ENCODE measurements at places on chromosomes 7 and 10.

DNA sequence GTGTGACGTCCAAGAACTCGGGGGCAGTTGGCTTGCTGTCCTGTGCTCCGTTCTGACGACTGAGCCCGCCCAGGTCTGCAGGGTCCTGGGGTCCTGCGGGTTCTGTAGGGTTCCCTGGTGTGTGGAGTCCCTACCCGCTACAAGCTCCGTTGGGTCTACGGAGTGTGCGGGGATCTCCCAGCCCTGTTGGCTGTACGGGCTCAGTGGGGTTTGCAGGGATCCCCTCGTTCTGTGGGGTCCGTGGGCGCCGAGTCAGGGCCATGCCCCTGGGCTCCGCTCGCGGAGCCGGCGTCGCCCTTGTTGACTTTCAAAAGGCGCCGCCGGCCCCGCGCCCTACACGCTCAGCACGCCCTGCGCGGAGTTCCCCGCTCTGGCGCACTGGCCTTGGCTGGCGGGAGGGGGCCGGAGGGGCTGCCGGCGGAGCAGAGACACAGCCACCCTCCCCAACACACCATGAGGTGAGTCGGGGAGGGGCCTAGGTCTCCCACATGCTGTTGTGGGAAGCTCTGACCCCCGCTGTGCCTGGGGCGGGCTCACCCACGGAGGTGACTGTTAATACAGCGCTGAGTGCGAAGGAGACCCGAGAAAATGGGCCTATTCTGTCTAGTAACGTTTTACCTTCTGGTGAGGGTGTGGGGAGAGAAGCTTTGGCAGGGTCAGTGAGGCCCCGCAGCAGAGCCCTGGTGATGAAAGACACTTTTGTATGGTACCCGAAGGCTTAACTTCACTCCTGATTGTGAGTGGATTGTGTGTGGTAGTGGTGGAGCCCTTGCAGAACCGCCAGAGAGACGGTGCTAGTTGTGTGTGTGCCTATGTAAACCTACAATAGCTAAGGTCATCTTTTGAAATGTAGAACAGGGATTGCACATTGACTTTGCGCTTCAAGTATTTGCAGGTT is 8.1 kb downstream of the TASOR2 start:
- DNase-seq, result peak; percentile 51

GRCh38 chr7:131186816-131187215 is 140.9 kb upstream of the MKLN1 start:
- no peak for DNase-seq

DNA sequence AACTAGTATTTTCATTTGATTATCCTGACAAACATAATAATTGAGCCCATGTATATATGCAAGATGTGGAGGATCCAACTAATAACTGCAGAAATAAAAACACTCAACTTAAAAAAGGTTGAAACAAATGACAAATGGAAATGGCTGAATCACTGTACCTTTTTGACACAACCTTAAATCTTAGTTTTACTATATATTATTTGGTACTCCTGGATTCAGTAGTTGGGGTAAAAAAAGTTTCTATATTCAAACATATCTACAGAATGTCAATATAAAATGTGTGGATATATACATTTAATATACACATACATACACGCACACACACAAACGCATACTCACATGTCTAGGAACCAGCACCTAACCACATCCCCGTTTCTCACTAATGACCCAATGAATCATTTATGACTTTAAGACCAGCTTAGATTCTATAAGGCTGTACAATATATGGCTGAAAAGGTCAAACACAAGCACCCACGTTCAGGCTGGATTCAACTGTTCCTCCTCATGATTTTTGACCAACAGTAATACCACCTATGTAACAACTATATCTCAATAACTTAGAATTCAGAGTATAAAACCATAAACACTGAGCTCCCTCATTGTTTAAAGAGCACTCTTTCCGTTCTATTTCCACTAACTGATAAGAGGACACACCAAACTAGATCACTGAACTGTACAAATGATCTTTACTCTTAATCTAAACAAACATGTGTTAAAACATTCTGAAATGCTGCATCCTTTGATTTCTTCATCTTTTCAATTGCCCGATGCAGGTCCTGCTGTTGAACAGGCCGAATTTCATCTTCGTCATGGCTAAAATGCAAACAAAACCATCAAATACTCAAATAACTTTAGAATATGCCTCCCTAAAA is 63.8 kb downstream of the ATAD1 start:
- DNase-seq, result no peak

- no peak for DNase-seq
Measured at GRCh38 chr7:66629222-66630062, 761 bp downstream of the KCTD7 start.

- DNase-seq, result peak; percentile 54
Measured at GRCh38 chr7:70829221-70830059, 302.5 kb upstream of the GALNT17 start.

- peak; percentile 52 for DNase-seq
Measured at GRCh38 chr7:101058355-101058754, 26.9 kb upstream of the TRIM56 start.

GRCh38 chr10:72688208-72688651 is 3.7 kb upstream of the MCU start:
- DNase-seq, result no peak

DNA sequence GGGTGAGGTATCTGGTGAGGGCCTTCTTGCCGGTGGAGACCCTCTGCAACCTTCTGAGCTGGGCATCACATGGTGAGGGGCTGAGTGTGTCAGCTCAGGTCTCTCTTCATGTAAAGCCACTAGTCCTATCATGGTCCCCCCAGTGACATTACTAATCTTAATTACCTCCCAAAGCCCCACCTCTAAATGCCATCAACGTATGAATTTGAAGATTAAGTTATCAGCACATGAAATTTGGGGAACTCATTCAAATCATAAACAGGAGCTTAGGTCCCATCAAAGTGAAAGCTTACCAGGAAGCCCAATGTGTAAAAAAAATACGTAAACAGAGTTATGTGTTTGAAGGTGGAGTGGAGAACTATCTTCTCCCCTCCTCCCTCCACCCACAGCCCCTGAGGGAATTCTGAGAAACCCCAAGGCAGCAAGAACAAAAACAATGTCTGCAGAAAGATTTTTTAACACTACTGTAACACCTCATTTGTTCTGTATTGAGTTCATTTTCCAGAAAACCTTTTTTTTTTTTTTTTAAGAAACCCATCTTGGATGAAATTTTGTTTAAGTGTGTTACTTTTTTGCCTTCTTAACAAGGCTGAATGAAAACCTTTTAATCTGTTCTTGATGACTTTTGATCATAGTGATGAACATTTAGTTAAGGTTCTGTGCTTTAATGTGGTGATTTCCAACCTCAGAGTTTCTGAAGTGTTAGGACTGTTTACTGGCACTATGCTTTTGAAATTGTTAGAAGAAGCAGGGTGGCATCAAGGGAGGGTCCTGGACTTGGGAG is 19.1 kb upstream of the PCGF5 start:
- DNase-seq, result no peak

DNA sequence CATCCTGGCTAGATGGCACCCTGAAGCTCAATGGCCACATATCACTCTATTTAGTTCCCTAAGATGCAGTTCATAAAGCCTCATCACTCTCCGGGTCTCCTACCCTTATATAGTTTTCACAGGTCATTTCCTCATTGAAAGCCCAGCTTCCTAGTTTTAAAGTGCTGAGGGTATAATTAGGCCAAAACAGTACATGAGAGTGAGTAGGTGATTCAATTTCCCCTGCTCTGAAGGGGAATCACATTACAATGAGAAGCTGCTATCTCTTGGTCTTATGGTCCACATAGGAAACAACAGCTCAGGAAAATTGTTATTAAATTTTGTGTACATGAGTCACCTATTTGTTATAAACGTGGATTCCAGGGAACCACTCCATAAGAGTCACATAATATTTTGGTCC is 162.0 kb downstream of the SEMA3E start:
- no peak for DNase-seq

DNA sequence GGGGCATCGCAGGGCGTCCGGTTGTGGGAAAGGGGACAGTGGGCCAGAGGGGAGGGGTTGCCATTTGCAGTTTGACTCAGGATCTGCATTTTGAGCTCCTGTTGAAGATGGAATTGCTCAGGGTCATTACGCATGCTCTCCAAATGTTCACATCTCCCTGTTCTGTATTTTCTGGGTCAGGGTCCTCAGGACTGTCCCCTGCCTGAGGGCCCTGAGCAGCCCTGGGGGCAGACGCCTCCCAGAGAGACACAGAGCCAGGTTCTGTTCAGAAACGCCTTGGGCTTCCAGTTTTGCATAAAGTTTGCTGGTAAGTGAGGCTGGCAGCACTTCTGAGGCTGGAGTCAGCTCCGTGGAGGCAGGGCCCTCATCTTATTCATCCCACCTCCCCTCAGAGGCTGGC is 34.1 kb upstream of the NUB1 start:
- no peak for DNase-seq

GRCh38 chr7:45088146-45088701 is 545 bp downstream of the NACAD start:
- no peak for DNase-seq

- no peak for DNase-seq
Measured at GRCh38 chr7:74104702-74105101, 21.1 kb downstream of the LIMK1 start.

DNA sequence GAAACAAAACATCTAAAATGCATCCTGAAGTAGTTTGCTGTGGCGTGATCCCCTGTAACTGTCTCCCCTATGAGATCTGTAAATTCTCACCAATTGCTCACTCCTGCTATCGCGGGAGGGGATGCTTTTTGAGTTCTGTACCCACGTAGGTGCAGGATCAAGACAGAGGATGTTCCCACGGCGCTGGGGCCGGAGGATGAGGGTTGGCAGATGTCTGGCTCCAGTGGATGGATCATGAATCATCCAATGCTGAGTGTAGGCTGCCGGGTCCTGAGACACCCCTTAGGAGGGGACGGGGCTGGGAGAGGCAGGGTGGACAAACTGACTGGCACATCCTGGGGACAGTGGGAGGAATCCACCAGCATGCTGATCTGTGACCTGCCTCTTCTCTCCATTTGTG is 224.4 kb downstream of the USP6NL start:
- no peak for DNase-seq

GRCh38 chr10:113647812-113648211 is 16.0 kb downstream of the NRAP start:
- no peak for DNase-seq

GRCh38 chr7:2522780-2523433 is 3.3 kb downstream of the LFNG start:
- no peak for DNase-seq

GRCh38 chr7:149330914-149331567 is 69.0 kb downstream of the ZNF783 start:
- no peak for DNase-seq

DNA sequence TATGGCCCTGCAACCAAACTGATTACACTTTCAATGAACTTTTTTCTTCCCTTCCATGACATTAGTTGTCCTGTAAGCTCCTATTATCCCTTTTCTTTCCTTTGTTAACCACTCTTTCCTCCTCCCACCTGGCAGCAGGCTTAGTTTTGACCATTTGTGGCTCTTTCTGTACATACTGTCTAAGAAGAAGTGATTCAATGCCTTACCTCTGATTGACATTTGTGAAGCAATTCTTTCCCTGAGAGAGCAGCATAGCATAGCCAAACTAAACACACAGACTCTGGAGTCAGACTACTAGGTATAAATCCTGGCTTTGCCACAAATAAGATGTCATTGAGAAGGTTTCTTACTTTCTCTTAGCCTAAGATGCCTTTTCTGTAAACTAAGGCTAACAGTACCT is 48.9 kb downstream of the AHR start:
- no peak for DNase-seq

GRCh38 chr7:80133361-80134114 is 1.1 kb upstream of the GNAI1 start:
- no peak for DNase-seq

DNA sequence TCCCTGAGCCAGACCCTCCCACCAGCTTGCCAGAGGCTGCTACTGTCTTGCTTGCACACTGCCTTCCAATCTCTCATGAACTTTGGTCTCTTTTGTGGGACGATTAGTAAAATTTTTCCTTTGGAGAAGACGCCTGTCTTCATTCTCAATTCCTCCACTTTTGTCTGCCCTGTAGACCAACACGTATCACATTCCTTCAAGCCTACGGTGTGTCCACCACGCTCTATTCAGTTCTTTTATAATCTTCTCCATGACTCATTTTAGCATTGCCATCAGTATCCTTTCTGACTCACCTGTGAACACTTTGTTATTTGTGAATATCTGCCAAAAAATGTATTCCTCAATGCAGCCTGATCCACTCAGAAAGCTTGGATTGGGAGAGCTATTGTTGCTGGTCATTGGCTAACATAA is 1.4 kb downstream of the GIMAP5 start:
- DNase-seq, result no peak

- no peak for DNase-seq
Measured at GRCh38 chr10:110637558-110638053, 6.5 kb upstream of the RBM20 start.

DNA sequence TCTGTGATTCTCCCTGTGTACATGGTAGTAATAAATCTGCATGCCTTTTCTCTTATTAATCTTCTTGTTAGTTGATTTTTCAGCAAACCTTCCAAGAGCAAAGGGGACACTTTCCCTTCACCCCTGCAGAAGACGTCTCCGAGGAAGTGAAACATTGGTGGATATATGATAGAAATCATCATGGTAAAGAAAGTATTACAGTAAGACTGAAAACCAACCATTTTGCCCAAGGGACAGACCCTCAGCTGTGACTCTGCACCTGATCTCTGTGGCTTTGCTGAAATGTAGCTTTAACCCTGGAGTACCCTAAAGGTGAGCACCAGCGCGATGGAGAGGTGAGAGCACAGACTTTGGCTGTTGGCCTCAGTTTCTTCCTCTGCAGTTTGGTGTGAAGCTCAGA is 32.8 kb upstream of the MYO3A start:
- DNase-seq, result no peak

DNA sequence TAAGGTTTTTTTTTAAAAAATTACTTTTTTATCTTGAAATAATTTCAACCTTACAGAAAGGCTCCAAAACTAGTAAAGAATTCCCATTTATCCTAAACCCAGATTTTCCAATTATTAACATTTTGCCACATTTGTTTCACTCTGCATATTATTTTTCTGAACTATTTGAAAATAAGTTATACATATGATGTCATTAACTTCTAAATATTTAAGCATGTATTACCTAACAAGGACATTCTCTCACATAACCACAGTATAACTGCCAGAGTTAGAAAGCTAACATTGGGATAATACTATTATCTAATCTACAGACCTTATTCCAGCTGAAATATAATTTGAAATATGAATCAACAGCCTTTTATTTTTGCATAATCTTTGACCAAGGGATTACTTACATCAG is 65.8 kb downstream of the SLC18A2 start:
- no peak for DNase-seq

DNA sequence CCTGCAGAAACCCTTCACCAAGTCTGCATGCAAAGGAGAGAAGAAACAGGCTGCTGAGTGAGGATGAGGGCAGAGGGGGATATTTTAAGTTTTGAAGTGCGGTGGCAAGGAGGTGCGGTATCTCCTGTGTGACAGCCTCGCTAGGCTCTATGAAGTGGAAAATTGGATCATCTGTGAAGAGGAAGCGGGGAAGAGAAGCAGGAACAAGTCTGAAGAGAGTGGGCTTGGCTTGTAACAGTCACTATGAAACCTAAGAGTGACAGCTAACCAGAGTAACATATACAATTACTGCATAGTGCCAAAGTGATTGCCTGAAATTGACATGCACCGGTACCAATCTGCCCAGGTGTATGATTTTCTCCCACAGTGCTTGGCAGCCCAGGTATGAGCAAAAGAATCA is 287.5 kb upstream of the KLF14 start:
- DNase-seq, result no peak
